ENCODE measurements at places on chromosomes 1 and 21.

DNA sequence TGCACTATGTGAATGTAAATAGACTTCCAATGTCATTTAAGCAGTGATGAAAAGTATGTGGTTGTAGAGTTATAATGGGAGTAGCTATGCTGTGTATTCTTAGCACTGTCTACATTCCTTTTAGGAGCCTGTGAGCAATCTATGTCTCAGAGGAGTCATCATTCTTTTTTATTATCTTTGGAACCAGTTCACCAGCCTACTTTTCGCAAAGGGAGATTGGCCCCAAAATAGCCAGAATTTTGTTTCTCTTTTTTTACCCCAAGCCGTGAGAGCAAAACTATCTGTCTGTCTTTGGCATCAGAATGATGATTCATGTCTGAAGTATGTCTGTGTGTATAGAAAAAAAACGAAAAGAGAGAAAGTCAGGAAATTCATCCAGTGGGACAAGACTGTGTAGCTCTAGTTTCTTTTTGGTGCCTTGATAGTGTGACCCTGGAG is 44.2 kb downstream of the OSBPL9 start:
- DNase-seq = no peak

GRCh38 chr1:109094377-109094803 is 3.8 kb downstream of the TMEM167B start:
- no peak for DNase-seq

DNA sequence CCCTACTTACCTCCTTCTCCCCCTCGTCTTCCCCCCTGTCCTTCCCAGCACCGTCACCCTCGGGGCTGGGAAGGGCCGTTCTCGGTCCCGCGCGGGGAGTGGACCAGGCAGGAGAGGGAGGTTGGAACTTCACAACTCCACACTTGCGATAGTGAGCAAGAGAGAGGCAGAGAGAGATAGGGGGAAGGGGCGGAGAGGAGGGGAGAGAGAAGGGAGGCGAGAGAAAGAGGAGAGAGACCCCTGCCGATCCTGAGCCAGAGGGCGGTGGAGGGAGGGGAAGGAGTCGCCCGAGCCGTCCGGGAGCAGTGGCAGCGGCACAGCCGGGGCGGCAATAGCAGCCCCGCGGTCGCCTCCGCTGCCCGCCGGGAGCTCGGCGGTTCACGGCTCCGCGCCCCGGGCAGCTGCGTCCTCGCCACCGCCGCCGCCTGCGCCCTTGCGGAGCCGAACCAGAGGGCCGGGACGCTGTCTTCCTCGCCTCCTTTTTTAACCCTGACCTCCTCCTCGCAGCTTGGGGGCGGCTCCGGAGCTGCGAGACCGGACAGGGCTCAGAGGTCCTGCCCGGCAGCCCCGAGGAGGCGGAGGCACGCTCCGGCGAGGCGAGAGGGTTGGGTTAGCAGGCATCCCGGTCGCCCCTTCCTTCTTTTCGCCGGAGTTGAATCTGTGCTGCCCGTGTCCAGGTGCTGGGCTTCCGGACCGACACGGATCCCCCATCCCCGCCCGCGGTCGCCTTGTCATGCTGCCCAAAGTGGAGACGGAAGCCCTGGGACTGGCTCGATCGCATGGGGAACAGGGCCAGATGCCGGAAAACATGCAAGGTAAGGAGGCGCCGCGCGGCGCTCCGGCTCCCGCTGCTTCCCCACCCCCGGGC is 11.7 kb downstream of the NR5A2 start:
- peak; percentile 55 for DNase-seq

GRCh38 chr1:167186771-167187170 is 33.9 kb upstream of the POU2F1 start:
- DNase-seq = no peak

DNA sequence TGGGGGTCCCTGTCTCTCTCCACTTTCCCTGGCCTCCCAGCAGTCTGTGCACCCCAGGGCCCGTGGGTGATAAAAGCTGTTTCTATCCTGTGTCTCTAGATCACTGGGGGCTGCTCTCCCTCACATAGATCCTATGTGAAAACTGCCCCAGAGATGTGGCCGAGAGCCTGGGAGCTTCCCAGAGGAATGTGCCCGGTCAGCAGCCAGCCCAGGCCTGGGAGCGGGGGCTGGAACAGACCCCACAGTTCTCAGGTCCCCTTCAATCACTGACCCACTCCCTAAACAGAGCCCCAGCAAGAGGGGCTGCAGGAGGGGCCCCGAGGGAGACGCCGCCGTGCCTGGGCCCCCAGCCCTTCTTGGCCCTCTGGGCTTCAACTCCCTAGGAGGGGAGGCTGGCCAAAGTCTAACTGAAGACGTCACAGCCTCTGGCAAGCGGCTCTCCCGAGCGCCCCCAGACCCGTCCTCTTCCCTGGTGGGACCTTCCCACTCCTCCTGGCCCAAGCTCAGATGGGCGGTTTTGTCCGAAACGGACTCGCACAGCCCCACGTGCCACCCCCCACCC is 403 bp downstream of the MXRA8 start:
- DNase-seq = no peak

DNA sequence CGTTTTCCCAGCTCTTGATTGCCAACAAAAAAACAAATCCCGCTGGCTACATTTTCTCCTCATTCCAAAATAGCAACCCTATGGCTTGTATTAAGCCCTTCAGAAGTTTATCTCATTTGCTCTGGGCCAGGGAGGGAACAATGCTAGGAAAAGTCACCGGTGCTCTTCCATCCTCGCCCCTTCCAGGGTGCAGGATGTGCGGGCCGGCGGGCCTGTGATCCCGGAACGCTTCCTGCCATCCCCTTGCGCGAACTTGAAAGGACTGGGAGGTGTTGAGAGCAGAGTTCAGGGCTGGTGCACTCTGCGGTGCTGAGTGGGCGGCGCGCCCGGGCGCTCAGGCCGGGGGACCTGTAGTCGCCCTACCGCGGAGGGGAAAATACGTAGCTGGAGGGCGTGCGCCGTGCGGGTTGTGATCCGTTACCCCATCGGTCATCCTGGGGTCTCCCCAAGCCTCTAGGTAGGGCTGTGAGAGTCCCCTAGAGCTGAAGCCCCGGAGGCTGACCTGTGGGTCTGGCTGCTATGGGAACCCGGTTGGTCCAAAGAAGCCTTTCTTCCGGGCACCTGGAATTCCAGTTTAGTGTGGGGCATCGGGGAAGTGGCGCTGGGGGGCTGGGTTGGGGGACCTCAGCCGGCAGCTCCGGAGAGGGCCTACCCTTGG is 13.1 kb downstream of the NR5A2 start:
- DNase-seq = peak; percentile 31

DNA sequence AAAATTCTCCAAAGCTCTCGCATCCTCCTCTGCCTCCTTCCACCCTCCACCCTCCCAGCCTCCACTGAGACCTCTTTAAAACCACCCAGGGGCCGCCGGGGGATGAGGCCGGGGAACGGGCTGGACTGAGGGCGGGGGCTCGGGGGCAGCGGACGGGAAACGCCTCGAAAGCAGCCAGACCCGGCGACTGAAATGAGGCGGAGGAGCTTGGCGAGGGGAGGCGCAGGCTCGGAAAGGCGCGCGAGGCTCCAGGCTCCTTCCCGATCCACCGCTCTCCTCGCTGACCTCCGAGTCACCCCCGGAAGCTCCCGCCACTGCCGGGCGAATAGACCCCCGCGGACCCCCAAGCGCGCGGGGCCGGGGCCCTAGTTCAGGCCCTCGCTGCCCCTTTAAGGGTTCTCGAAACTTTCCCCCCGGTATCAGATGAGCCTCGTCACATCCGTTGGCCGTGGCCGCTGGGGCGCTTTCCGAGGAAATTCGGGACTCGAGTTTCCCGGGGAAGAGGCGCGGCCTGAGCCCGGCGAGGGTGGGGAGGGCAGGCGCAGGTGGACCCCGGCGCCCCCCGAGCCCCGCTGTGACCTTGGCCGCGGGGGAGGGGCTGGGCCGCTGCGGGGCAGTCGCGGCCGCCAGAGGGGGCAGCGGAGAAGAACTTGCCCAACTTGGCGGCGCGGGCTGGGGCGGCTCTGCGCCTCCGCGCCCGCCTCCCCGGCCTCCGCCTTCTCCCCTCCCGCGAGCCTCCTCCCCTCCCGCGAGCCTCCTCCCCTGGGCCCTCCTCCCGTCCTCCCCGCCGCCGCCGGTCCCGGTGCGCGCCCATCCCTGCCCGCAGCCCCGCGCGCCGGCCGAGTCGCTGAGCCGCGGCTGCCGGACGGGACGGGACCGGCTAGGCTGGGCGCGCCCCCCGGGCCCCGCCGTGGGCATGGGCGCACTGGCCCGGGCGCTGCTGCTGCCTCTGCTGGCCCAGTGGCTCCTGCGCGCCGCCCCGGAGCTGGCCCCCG is at the start of gene BACE2:
Gene BACE2, plus strand, starts transcription at position 813 of the 995 bp plus-strand sequence. Its CDS starts 104 bp downstream, at position 917.
- peak; percentile 53 for DNase-seq

DNA sequence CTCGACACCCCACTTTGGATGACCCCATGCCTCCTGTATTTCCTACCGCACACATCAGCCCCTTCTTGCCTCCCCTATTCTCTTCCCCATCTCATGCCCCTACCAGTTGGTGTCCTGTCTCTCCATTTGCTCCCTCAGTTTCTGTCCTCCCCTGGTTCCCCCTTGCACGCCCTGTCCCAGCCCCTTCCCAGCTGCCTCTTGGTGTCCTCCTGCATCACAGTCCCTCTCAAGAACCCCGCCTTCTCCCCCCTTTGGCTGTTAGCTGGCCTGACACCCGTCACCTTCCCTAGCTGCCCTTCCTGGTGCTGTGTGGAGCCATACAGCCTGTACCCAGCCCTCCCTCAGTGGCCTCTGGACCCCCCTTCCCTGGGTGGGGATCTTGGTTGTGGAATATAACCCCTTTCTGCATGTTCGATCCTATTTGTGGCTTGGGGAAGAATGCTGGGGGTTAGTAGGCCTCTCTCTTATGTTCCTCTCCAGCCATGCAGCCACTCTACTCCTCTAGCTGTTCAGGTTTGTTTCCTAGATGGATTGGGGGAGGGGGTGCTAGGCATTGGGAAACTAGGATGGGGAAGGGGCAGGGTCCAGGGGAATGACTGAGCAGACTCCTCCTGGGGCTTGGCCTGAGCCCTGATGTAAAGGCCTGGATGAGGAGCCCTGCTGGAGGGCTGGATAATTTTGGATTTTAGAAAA is 41.4 kb upstream of the NFASC start:
- DNase-seq = no peak

DNA sequence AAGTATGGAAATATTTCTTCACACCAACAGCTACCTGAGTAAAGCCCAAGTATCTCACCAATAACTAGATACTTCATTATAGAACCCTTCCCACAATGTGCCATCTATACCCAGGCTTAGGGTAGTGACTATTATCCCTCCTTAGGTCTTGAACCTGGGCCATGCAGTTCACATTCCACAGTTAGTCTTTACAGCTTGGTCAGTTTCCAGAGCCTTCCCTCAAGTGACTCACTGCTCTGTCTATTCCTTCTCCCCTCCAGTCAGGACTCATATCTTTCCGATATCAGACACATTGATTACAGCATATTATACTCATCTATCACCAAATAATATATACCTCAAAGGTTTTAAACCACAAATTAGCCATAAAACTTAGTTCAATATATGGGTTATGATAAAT is 23.6 kb downstream of the VAMP4 start:
- DNase-seq = no peak

GRCh38 chr1:169902751-169903150 is 9.1 kb upstream of the SCYL3 start:
- DNase-seq = no peak

GRCh38 chr1:208171616-208172422 is 72.4 kb downstream of the PLXNA2 start:
- DNase-seq = no peak

GRCh38 chr1:29310616-29311180 is 74.4 kb downstream of the PTPRU start:
- DNase-seq = no peak

DNA sequence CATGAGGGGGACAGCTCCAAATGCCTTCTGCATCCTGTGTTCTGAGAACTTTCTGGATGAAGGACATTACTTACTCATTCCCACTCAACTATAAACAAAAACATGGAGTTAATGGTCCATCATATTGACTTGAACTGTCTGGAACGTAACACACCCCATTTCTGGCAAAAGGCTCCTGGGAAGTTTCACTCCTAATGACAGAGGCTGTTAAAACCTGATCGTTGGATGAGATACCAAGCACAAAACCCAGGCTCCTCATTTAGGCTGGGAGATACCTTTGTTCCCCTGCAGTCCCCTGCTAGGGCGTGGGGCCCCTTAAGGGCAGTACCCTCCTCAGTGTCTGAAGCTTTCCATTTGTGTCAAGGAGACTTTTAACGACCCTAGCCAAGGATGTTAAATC is 78.9 kb downstream of the RHOU start:
- DNase-seq = no peak

DNA sequence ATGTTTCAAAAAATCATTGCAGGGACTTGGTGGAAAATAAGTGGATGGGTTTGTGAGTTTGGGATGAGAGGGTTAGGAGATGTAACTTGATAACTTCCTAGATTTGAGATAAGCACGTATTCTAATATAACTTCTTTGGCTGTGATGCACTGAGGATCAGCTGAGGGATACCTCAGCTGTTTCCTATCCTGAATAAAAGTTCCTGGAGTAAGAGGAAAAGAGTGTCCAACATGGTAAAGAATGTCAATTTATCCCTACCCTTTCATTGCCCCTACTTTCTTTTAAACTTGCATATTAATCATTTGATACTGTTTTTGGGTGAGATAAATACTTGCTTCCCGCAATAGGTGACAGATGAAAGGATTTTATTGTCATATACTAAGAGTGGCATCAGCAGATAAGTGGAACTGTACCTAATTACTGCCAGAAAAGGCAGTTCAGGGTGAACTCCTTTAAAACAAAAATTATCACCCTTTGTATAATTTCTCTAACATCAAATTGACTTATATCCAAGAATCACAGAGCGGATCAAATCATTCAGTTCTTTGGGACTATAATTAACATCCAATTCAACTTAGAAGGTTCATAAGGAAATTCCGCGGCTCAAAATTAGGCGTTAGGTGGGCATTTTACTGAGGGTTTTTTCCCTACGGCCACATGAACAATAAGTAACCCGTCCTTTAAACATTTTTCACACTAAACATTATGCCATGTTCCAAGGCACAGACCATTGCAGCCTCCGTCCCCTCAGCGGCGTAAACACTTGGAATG is 1.4 kb upstream of the SUCO start:
- no peak for DNase-seq

- DNase-seq = no peak
Observed at GRCh38 chr1:60655679-60656355, 426.5 kb upstream of the NFIA start.

- peak; percentile 54 for DNase-seq
Observed at GRCh38 chr1:212413902-212414327, 771 bp downstream of the PACC1 start.
